ENCODE measurements at places on chromosomes 1 and 21.

GRCh38 chr1:224317383-224318045, 12.5 kb downstream of the NVL start:
- no peak for DNase-seq

GRCh38 chr1:32972814-32973428, 8.3 kb upstream of the RNF19B start:
- DNase-seq = peak; percentile 30

DNA sequence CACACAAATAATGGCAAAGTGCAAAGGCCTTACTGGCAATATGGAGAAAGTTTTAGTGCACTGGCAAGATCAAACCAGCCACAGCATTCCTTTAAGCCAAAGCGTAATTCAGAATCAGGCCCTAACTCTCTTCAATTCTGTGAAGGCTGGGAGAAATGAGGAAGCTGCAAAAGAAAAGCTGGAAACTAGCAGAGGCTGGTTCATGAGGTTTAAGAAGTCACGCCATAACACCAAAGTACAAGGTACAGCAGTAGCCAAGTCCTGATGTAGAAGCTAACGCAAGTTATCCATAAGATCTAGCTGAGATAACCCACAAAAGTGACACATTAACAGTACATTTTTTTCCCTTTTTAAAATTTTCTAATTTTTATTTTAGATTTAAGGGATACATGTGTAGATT, 57.1 kb downstream of the SLC27A3 start:
- no peak for DNase-seq

GRCh38 chr1:181139631-181140061, 51.1 kb downstream of the IER5 start:
- DNase-seq = no peak

- no peak for DNase-seq
These were observed 156.0 kb downstream of the NFIA start for GRCh38 chr1:61238359-61238665.

DNA sequence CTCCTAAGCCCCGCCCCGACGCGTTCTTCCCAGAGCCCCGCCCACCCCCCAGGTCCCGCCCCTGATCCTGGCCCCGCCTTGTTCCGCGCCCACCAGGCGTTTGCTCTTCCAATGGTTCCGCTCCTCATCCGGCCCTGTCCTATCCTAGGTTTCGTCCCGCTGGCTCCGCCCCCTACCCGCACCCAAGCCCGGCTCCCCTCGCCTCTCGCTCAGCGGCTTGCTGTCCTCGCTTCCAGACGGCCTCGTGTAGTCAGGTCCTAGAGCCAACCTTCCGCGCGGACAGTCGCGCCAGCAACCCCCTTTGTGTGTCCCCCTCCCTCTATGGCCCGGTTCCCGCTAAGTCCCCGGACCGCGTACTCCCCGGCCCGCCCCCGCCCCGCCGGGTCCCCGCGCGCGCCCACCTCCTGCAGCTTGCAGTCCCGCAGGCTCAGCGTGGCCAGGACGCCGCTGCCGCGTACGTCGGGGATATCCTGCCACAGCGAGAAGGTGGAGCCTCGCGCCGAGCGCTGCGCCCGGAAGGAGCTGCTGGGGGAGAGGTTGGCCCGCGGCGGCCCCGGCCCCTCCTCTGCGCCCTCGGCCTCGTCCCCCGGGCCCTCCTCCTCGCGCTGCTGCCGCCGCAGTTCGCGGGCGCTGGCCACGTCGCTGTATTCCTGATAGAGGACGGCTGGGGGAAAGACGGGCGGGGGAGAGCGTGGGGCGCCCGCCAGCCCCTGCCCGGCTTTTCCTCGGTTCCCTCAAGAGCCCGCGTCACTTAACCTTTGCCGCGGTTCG, 5.7 kb downstream of the ARHGEF19 start:
- DNase-seq = peak; percentile 93

GRCh38 chr1:185315445-185316071, 1.5 kb downstream of the IVNS1ABP start:
- DNase-seq = no peak

DNA sequence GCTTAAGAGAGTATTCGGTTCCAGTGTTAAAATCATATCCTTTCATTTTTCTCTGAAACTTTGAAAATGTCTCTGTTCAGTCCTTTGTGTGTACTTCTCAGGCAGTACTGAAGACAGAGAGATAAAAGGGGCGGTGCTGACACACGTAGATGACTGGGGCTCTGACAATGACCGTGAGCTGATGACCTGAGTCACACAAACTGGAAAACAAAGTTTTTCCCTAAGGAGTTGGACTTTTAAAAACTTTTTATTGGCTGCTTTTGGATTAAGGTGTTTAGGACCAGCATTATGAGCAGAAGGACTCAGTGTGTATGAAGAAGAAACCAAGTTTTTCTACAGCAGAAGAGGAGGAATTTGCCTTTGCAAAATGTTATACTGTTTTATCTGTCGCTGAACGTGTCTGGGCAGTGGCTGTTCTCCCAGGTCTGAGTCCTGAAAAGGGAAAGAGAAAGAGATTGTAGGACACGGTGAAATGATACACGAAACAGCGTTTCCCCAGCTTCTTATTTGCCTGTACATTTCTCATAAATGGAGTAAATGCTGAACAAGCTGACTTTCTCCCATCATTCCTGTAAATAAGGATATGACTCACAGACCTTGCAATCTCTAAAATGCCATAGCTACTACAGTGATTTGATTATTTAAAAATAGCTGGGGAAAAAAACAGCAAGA, 51.5 kb downstream of the MAP3K7CL start:
- DNase-seq = no peak

GRCh38 chr1:223712194-223712849, at the start of gene CAPN2:
TSS of gene CAPN2 (plus strand) at chr1:223712539. CDS start at chr1:223712641, 102 bp downstream.
- no peak for DNase-seq

GRCh38 chr1:29237129-29237821, 953 bp downstream of the PTPRU start:
- no peak for DNase-seq

DNA sequence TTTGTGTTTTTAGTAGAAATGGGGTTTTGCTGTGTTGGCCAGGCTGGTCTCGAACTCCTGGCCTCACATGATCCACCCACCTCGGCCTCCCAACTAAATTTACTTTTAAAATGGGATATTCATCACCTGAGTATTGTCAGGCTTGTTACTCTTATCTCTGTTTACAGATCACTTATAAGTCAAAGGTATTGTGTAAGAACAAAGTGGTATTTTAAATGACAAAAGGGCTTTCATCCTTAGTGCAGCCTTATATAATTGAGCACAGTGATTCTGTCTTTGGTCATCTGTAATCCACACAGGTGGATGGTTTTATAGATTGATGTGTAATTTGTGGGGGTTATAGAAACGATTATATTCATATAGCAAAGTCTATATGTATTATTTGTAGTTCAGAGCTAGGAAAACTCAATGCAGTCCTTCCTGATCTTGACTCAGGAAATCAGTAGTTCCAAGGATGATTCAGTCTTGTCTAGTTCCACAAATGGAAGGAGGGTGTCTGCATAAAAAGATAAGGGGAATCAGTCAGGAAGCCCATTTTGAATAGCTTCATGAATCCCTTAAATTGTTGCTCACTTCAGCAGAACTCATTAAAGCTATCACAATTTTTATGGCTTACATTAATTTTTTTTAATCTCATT, 34.6 kb downstream of the STXBP3 start:
- DNase-seq = no peak

GRCh38 chr1:108817016-108817415, 39.9 kb downstream of the AKNAD1 start:
- DNase-seq = no peak

- no peak for DNase-seq
These were observed 123.9 kb downstream of the SMYD3 start for GRCh38 chr1:246383239-246383589.

DNA sequence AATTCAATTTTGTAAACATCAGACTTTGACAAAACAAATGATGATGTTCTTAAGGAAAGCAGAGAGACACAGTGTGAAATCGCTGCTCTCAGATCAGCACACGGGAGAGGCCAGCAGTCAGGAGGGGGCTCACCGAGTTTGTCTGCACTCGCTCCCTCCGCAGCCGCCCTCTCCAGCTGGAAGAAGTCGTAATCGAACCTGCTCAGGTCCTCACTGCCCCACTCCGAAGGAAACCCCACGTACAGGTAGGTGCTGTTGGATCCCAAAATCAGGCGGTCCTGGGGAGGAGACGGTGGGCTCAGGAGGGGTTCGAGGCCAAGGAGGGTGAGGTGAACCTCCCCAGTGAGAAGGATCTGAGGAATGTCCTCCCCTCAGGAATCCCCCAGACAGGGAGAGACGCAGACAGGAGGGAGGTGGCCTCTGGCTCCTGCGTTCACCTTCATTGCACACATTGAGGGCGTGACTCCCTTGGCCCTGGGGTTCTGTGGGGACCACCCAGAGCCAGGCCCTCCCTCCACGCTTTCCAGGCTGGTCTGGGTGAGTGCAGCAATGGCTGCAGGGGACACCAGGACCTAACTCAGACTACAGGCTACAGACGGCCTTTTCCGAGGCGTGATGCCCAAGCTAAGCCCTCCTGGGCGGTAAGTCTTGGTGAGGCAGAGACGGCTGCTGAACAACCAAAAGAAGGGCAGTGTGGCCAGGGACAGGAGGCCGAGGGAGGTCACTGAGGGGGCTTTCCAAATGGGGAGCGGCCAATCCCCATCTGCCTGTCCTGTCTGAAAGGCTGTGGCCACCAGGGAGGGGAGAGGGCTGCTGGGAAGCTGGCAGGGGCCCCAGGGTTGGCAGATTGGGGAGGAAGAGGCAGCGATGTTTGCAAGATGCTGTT, 65.5 kb downstream of the SCCPDH start:
- DNase-seq = no peak

DNA sequence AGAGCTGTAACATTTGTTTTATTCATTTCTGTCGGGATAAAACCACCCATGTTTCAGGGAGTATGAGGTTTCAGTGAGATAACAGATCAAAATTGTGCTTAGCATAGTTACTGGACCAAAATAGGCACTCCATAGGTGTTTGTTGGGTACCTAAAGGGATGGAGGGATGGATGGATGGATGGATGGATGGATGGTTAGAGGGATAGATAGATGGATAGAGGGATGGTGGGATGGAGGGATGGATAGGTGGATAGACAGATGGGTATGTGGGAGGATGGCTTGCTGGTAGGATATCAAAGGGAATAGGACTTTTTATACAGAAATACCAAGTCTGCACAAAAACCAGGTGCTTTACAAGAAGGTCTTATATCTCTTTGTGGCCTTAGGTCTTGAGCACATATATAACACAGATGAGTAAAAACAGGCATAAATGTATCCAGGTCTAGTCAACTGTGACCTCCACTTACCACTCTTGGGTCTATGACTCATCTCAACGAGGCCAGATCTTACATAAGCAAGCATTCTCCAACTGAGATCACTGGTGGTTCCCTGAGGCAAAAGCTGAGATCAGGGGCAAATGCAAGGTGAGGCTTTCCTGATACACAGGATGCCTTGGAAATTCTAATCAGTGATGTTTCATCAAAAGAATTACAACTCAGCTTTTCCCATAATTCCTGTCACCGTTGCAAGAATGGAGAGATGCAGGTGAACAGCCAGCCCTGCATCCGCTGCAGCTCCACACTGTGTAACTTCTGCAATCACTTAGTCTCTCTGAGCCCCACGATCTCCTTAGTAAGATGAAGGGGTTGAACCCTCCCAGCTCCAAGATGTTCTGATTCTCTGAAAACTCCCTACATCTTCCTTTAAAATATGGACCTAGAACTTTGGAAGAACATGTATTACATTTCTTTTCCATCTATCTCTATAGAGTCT, 32.0 kb downstream of the PTAFR start:
- DNase-seq = no peak

DNA sequence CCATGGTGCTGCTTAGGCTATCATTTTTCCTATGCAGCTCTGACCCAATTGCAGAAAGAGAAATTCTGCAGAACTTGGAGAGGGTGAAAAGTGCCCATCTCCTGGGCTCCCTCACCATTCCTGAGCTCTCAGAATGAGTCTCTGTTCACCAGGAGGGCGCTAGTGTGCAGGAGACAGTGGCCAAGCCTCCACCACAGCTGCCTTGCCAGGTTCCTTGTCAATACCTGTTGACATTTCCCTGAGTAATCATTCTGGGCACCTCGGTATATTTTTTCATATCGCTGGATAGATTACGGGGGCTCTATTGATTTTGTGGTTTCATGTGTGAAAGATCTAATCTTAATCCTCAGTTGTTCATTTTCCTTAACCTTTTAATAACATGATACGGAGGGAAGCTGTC, 13.0 kb upstream of the C8B start:
- no peak for DNase-seq

- DNase-seq = no peak
These were observed 19.6 kb upstream of the TACSTD2 start for GRCh38 chr1:58596631-58597052.

GRCh38 chr21:21508859-21509258, 510.6 kb downstream of the NCAM2 start:
- no peak for DNase-seq

DNA sequence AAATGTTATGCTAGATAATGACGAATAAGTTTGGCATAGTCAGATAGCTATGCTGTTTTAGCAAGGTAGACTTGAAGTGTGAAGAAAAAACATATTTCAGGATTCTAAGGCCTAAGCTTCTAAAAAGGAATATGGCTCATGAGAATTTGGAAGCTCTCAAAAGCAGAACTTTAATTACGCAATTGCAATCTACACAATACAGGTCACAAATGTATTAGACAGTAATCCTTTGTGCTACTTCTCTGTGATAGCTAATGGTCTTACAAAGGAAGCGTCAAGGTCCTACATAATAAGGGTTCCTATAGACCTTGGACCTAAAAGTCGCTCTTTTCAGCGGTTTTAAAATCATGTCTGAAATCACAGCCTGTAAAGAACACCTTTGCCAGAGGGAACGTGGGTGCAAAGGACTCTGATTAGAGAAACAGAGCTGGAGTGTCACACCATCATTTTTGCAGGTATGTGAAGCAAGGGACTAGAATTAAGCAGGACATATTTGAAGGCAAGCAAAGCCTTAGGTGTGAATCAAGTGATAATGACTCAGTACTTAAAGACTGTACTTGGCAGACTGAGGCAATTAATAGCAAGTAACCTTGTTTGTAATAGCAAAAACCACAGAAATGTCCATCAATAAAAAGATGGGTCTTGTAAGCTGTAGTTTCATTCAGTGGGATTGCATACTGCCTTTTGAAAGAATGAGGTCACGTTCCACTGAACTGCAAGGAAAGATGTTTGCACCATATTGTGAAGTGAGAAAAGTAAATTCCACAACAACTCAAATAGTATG, 420.2 kb downstream of the KCTD3 start:
- no peak for DNase-seq

DNA sequence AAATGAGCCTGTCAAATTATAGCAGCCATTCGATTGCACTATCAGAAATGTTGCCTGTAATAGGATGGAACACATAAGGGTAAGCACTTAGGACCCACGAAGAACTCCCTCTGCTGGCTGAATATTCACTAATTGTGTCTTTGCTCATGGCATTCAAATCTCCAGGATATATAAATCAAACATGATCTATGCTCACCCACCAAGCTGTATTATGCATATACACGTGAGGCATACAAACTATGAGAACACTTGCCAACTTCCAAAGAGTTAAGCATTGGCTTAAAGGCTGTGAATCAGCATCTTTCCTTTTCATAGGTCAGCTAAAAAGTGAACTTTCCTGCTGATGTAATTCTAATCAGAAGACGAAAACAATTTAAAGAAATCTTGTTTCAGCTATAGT, 34.5 kb downstream of the TMPRSS15 start:
- no peak for DNase-seq

GRCh38 chr21:37337831-37338230, 28.7 kb upstream of the DYRK1A start:
- no peak for DNase-seq

Data from NCI-H2081 treated with DMSO at 0.1 percent for 48 hours (cell line).